ENCODE measurements at places on chromosomes 13 and 19.

DNA sequence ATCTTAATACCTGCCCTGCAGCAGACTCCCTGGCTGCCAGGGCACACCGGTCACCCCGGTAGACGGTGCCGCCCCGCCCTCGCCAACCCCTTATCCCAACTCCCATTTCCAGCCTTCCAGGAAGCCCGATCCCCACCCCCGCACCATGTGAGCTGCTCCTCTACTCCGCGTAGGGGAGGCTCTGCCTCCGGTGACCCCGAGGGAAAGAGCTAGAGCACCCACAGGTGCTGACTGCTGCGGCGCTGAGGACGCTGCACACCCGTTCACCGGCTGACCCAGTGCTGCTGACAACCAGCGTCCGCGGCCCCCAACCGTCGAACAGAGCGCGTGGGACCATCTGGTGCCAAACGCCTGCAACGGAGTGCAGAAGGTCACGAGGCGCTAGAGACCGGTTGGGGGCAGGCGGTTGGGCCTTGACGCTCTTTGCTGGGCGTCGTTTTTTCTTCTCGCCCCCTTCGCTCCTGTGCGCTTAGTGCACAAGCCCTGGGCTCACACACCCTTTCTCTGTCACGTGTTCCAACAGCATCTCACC, 59.6 kb upstream of the ZNF599 start:
- no peak for DNase-seq

DNA sequence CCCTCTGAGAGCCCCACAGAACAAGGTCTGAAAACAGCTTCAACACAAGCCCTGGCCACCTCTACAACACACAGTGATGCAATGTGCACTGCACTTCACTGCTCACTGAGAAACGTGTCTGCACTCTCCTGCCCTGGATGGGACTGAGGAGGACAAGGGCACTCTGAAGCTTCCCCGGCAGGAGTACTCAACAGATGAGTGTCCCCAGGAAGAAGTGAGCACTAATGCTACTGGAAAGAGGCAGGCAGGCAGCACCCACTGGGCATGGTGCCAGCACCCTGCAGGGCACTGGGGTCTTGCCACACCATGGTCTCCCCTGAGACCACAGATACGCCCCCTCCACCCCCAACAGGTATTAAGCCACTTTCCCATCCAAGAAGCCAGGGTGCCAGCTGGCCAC, 17.7 kb upstream of the SLC35E1 start:
- no peak for DNase-seq

DNA sequence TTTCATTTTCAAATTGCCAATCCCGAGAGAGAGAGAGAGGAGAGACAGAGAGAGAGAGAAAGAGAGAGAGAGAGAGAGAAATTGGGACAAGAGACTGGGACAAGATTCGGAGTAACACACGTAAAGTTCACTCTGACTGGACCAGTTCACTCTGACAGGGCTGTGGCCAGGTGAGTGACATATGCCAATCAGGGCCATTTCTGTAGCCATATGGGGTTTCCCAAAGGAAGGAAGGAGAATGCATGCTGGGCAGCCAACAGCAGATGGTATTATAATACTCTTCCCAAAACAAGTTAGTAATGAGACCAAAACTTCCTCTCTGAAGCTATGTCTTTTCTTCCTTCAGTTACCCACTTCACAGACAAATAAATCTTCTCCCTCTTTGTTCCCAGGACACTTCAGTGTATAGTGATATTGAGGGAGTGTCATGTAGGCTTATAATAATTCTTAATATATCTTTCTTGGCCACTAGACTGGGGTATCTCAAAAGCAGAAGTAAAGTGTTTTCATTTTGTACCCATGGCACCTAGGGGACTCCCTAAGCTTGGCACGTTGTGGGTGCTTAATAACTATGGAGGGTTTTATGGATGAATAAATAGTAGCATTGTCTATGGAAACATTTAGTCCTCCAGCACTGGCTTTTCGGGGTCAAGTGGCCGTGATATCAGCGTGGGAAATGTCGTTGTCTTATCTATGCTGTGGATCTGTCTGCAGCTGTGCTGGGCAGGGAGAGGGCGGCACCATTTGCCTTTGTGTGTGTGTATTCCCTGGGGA, 51.6 kb downstream of the SERP2 start:
- DNase-seq = no peak

GRCh38 chr13:74883834-74884233, 598.1 kb downstream of the TBC1D4 start:
- DNase-seq = no peak

- peak; percentile 80 for DNase-seq
Observed at GRCh38 chr19:44746946-44747738, 1.4 kb upstream of the BCL3 start.

DNA sequence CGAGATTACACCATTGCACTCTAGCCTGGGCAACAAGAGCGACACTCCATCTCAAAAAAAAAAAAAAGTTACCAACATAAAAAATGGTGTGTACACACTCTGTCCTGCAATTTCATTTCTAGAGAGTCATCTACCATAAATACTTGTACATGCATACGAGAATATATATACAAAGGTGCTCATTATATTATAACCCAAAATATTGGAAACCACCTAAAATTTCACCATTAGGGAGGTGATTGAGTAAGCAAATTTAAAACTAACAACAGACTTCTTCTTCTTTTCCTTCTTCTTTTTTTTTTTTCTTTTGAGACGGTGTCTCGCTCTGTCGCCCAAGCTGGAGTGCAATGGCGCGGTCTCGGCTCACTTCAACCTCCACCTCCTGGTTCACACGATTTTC, 7.4 kb upstream of the C5AR1 start:
- DNase-seq = no peak

Data from kidney (tissue), 22 donors.